Stimulated activated CD4-positive, alpha-beta T cell treated with anti-CD3 and anti-CD28 coated beads, Interleukin-4, amount 100 ng/mL, for 4 hours (primary cell): ENCODE measurements at places on chromosomes 2 and 18.

GRCh38 chr2:188580738-188581137 is 289.1 kb downstream of the GULP1 start:
- DNase-seq = no peak

- no peak for DNase-seq
These were observed 6.3 kb upstream of the ID2 start for GRCh38 chr2:8675543-8675942.

DNA sequence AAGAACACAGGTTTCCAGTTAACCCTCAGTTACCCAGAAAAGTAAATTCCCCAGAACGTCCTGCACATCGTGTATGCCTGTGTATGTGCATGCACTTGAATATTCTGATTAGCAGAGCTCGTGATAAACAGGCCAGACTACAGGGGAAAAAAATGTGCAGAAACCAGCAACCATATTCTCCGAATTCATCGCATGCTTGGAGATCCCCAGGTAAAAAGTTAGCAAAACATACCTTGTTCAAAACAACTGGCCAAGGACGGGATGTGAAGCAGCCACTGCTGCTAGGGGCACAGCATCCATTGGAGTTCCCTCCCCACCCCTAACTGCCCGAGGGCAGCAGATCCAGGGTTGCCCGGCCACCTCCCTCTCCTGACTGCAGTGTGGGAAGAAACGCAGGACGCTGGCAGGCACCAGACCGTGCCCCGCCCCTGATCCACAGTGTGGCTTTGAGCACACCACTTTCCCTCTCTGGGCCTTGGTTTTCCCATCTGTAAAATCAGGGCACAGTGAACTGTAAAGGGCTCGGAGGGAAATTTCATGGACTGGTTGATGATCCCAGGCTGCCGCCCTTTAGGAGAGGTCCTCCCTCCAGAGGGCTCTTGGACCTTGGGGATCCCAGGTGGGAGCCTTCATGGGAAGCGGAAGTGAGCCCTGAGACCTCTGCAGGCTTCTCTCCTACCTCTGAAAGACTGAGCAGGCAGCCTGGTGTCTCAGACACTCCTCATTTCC is 11.9 kb upstream of the ARID5A start:
- no peak for DNase-seq

GRCh38 chr18:25066516-25066915 is 285.4 kb downstream of the ZNF521 start:
- no peak for DNase-seq
